CD8-positive, alpha-beta memory T cell (primary cell): ENCODE measurements at places on chromosomes 5 and 9. TPM values are rescaled to one million over a fixed set of nuclear protein-coding genes. Genes with fewer than 3 reads are reported as not detected.

DNA sequence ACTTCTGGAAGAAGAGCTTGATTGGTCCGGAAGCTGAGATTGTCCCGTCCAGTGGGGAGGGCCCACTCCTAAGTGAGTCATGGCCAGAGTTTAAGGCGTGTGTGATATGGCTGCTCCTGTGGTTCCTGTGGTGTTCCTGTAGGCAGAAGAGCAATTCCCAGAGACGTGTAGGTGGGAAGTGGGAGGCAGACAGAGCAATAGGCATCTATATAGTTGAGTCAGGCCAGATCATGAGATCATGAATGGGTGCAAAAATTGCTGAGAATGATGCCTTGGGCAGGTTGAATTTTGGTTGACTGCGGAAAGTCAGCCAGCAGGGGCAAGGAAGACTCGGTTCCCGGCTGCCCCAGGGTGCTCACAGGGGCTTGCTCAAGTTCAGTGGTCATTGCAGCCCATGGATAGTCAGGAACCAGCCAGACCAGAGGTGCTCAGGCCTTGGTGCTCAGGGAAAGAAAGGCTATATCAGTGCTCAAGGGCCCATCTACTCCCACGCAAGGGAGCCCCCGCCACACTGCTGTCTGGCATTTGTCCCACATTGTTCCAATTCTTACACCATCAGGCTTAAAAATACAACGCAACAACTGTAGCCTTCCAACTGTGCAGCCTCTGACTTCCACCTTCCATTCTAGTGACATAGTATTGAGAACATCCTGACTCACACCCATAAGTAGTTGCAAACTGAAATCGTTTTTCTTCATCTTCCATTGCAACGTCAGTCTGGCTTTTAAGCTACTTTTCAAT is 21.0 kb upstream of the GSN start:
- no peaks in the 10 kb centered on the region for H3K36me3 ChIP-seq
- no peaks in the 10 kb centered on the region for H3K27me3 ChIP-seq
- H3K4me3 ChIP-seq, result no peak overlapping the region
- H3K4me1 ChIP-seq, result no peaks in the 10 kb centered on the region
- no peak for DNase-seq
- no peak overlapping the region for H3K27ac ChIP-seq

- no peak overlapping the region for H3K27ac ChIP-seq
- no peaks in the 10 kb centered on the region for H3K27me3 ChIP-seq
- H3K4me3 ChIP-seq, result no peak overlapping the region
- H3K36me3 ChIP-seq, result peaks cover 10% of the 10 kb centered on the region
These were observed 294.1 kb downstream of the ARHGAP26 start for GRCh38 chr5:143064218-143064641.

DNA sequence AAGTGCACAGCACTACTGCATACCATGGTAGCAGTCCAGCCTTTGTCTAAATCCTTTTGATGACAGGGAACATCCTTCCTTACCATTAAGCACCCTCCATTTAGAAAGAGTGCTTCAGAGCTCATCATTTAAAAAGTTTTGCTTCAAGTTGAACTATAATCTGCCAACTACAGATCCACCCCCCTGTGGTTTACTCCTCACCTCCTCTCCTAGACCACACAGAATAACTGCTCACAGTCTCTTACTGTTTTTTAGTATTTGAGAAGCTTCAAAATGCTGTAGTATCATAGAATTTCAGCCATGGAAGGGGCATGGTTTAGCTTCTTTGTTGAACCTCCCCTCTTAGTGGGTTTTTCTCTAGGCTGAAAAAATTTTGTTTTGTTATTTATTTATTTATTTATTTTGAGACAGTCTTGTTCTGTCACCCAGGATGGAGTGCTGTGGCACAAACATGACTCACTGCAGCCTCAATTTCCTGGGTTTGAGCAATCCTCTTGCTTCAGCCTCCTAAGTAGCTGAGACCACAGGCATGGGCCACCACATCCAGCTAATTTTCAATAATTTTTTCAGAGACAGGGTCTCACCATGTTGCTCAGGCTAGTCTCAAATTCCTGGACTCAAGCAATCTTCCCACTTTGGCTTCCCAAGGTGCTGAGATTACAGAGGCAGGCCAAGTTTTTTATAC is 384.3 kb upstream of the RFX3 start:
- H3K27ac ChIP-seq, result no peak overlapping the region
- H3K4me3 ChIP-seq, result no peak overlapping the region
- DNase-seq, result no peak
- H3K27me3 ChIP-seq, result no peaks in the 10 kb centered on the region
- H3K4me1 ChIP-seq, result no peaks in the 10 kb centered on the region

DNA sequence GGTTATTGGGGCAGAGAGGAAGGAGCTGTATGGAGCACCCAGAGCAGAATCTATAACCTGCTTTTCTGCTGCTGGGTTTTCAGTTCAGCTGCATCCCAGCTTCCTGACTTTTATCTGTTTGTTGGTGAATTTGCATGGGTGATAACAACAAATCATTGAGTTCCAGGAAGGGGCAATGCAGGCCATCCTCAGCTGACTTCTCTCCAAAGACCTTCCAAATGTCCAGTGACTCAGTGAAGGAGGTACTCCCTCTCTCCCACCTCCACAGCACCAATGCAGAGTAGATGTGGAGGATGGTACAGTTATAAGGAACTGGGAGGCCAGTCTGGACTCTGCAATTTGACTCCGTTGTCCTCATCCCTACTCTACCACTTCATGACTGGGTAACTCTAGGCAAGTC is 1.6 kb upstream of the TXN start:
- H3K4me3 ChIP-seq, result no peak overlapping the region
- H3K36me3 ChIP-seq, result no peaks in the 10 kb centered on the region
- H3K27ac ChIP-seq, result peak overlapping the region; percentile 73
- H3K4me1 ChIP-seq, result peaks cover 19% of the 10 kb centered on the region
- DNase-seq, result no peak

GRCh38 chr9:16368237-16369087 is 502.0 kb downstream of the BNC2 start:
- no peaks in the 10 kb centered on the region for H3K36me3 ChIP-seq
- DNase-seq, result no peak
- H3K27me3 ChIP-seq, result no peaks in the 10 kb centered on the region
- no peak overlapping the region for H3K4me3 ChIP-seq

- no peak overlapping the region for H3K4me3 ChIP-seq
- no peak for DNase-seq
- peaks cover 16% of the 10 kb centered on the region for H3K4me1 ChIP-seq
- H3K36me3 ChIP-seq, result no peaks in the 10 kb centered on the region
- no peaks in the 10 kb centered on the region for H3K27me3 ChIP-seq
- no peak overlapping the region for H3K27ac ChIP-seq
These were observed 23.9 kb upstream of the CDKN2AIPNL start for GRCh38 chr5:134435560-134435959.

DNA sequence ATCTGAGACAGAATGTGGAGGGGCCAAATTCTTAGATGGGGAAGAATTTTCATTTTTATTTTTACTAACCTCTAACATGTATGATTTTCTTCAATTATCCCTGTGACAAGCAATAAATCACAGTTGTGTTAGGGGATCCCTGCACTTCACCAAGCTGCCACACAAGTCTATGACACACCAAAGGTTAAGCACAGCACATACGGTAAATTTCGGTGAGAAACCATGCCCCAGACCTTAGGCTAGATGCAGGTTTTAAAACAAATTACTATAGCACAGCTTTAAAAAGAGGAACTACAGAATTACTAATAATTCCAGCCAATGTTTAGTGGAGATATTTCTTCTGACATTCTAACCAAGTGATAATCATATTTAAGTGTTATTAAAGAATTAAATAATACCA is 175.7 kb upstream of the RORB start:
- no peaks in the 10 kb centered on the region for H3K4me1 ChIP-seq
- H3K36me3 ChIP-seq, result no peaks in the 10 kb centered on the region
- no peak overlapping the region for H3K27ac ChIP-seq
- H3K4me3 ChIP-seq, result no peak overlapping the region

SV2C gene
- total RNA-seq, result not detected

TXNDC8 gene
- not detected for total RNA-seq

ISOC1 gene
- 24.7 TPM for total RNA-seq

CAMK4 gene
- 68.7 TPM for total RNA-seq

INSL4 gene
- total RNA-seq, result not detected

IFNA2 gene
- not detected for total RNA-seq
